ENCODE measurements at places on chromosomes 11 and 22.
A peak's percentile ranks its signal among the peaks of the same experiment; 100 is the strongest.

DNA sequence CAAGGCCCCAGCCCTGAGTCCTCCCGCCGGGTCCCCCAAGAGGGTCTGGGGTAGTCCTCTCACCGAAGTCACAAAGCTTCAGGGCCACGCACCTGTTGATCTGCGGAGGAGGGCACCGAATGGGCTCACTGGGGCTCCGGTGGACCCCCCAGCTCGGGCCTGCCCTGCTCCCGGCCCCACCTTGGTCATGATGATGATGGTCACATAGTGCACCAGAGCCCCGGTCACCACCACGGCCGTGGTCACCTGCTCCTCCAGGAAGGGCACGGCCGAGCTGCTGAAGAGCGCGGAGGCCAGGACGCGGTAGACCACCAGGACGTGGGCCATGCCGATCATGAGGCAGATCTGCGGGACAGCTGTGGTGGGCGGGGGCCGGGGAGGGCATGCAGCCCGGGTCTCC, 13.5 kb upstream of the SIGIRR start:
- no peak for DNase-seq

- no peak for DNase-seq
These were observed 124.3 kb downstream of the PLEKHA7 start for GRCh38 chr11:16889905-16890304.

- no peak for DNase-seq
These were observed 96.3 kb downstream of the PAX6 start for GRCh38 chr11:31714840-31715239.

GRCh38 chr22:39530692-39531331, 1.7 kb downstream of the RPS19BP1 start:
- peak; percentile 84 for DNase-seq

DNA sequence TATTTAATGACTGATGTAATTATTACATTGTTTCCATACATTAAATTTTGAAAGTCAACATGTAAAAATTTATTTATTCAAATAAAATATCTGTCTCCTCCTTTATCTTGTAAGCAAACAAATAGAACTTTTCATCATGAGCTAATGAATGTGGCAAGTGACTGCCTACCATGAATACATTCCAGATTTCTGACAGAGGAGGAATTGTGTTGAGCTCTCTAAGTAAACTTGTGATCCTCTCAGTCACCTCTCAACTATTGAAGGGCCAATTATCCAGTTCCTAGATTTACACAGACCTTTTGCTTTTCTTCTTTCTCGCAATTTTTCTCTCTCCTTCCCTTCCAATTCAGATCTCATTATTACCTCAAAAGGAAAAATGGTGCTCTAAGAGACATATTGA, 21.5 kb downstream of the PRRG4 start:
- peak; percentile 95 for DNase-seq

GRCh38 chr11:127037596-127037995, 37.0 kb upstream of the KIRREL3 start:
- DNase-seq, result no peak

DNA sequence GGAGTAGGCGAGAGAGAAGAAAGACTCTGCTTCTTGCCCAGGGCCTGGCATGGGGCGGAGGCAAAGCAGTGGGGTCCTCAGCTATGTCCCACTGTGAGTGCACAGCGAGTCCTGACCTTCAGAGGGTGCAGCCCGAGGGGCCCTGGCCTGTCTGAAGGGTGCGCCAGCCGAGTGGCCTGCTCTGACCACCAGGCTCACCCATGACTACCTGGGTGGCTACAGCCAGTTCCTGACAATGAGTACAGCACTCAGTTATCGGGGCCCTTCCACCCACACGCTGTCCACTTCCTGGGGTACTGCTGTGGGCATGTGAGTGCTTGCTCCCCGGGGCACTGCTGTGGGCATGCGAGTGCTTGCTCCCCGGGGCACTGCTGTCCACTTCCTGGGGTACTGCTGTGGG, 74.1 kb upstream of the B3GAT1 start:
- no peak for DNase-seq

- no peak for DNase-seq
These were observed 1.5 kb upstream of the PLCB3 start for GRCh38 chr11:64249563-64250414.

DNA sequence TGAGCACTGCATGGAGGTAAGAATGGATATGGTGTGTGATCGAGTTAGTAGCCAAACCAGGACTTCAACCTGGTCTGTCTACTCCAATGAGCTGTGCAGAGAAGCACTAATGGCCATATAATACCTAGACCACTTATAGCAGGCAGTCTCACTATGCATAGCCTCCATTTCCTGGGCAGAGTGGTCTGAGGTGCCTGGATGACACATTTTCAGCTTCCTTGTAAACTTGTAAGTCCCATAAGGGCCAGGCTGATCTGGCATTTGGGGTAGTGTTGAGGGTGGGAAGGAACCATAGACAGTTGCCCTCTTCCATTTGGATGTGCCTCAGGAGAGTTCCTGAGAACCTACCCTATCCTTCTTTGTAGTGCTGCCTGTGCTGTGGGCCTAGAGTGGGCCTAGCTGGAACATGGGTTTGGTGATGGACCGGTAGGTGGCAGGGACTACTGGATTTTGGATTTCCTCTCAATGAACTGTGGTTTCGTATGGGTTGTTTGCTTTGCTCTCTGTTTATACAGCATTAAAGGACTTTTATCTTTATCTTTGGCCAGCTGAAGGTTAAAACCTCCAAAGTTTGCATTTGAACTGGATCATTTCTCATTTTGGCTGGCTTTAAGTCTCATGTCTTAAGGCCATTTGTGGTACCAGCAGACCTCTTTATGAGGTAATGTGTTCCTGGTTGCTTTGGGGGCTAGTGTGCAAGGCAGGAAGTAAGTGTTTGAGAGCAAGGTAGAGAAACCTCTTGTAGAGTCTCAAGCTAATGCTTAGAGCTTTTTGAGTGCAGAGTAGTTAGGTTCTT, 86.9 kb downstream of the STIM1 start:
- DNase-seq, result no peak

DNA sequence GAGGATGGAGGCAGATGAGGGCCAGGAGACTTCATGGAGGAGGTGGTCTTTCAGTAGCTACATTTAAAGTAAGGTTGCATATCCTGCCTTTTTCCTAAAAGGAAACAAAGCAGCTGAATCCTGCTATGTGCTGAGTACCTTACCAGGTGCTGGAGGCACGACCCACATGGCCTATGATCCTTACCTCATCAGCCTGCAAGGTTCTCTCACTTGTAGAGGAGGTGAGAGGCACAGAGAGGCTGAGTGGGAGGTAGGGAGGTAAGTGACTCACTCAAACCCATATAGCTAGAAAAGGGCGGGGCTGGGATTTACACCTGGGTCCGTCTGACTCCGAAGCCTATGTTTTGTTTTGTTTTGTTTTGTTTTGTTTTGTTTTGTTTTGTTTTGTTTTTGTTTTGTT, 75.8 kb downstream of the BUD13 start:
- no peak for DNase-seq
